ENCODE measurements at places on chromosomes 2 and 18.

GRCh38 chr2:7707723-7708122 is 790.5 kb downstream of the RNF144A start:
- DNase-seq: peak; percentile 74

- peak; percentile 22 for DNase-seq
Measured at GRCh38 chr18:63083020-63083531, 236.5 kb downstream of the BCL2 start.

GRCh38 chr2:154908327-154908726 is 209.8 kb downstream of the KCNJ3 start:
- no peak for DNase-seq

DNA sequence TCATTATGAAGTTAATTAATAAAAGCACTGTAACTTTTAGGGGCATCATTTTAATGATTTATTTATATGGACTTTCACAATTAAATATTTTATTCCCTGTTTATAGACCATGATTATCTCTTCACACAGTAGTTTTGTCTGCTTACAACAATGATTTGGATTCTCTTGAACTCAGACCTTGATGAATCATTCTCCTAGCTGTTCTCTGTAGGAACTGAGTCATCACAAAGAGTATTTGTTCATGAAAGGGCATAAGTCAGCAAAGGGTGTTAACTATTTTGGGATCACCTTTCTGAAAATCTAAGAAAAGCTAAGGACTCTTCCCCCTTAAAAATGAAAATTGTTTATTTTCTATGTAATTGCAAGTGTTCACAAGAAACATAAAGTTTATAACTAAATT is 461.1 kb upstream of the UBE2E3 start:
- DNase-seq: no peak

GRCh38 chr2:14952400-14952963 is 320.0 kb downstream of the LRATD1 start:
- DNase-seq: no peak

- no peak for DNase-seq
Measured at GRCh38 chr2:191169456-191170300, 18.9 kb upstream of the STAT4 start.

DNA sequence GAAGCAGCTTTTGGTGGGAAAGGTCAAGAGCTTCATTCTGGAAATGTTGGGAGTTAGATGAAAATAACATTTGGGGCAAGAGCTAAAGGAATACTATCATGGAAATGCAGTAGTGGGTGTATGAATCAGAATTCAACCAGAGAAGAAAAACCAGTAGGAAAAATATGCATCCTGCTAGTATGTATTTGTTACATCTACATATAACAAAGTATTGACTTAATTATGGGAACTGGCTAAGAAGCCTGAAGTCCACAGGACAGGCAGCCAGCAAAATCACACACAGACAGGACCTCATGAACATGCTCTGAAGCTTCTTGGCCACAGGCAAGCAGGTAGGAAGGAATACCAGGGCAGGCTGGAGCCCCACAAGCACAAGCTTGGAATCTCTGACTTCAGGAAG is 185.8 kb downstream of the FBXO15 start:
- no peak for DNase-seq

DNA sequence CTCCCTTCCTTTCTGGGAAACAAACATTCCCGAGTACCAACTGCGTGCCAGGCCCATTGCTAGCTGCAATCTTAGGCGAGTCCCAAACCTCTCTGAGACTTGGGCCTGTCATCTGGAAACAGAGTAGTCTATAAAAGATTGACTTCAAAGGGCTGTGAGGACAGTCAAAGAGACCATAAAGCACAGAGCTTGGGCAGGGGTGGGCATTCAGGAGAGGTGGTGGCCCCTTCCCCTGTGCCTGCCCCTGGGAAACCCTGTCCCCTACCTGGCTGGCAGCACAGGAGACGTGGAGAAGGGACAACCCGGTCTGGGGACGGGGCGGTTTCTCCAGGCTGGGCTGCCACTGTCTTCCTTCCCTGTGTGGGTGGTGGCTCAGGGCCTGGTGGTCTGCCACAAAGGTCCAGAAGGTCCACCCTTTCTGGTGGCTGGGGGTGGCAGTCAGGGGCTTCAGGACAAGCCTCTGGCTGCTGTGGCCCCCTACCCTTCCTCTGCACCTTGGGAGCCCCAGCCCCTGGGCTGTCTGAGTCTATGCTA is 33.9 kb upstream of the FOSL2 start:
- no peak for DNase-seq

DNA sequence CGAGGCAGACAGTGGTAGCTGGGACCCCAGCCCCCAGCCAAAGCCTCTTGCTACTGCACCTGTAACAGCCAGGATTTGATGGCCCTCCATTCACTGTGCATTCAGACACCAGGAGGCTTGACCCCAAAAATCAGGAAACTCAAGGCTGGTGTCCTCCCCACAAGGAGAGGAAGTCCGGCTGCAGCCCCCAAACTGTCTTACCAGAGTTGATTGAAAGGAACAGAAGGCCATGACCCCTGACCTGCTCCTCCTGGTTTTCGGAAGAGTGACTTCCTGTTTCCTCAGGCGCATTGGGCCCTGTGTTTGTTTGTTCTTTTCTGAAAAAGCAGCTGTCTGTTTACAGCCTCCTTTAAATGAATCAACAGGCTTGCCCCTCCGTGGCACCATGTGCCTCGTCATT is 111.6 kb downstream of the RNF144A start:
- DNase-seq: no peak

- no peak for DNase-seq
Measured at GRCh38 chr2:189142893-189143759, 36.4 kb downstream of the COL5A2 start.

DNA sequence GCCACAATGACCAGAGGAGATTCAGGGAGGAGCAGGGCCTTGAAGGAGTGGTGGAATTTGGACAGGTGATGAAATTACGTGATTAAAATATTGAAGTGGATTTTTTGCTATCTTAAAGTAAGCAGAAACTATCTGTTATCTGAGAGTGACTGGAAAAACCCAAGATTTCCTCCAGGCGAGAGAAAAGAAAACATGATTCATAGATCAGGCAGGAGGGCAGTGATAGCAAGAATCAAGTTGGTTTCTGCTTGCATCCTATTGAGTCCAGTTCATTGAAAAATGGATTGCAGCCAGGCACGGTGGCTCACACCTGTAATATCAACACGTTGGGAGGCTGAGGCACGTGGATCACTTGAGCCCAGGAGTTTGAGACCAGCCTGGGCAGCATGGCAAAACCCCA is 127.8 kb downstream of the NXPH2 start:
- DNase-seq: no peak

DNA sequence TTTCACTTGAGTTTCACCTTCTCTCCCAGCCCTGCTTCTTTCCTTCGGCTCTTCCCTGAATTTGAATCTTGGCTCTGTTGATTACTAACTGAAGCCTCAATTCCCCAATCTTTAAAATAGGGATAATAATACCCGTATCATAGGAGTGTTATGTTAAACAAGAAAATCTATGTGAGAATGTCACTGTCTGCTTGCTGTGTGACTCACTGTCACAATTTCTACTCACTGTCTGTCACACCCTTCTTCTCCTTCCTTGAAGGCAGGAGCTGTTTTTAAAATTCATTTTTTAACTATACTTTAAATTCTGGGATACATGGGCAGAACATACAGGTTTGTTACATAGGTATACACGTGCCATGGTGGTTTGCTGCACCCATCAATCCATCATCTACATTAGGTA is 141.6 kb upstream of the CXCR4 start:
- no peak for DNase-seq

DNA sequence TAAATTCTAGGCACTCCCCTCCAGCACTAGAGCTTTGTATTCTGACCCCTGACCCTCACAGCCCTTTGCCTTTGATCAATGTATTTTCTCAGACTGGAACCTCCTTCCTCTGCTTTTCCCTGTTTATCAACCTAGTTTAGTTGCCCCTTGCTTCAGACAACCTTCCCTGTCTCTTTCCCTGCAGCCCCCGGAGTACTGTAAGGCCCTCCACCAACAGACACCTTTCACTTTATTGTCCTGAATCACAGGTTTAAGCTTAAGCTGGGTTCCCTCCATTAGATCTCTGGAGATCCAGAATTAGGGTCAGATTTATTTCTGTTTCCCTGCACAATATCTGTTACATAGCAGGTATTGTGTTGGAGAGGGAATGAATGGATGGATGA is 140.2 kb downstream of the DDX1 start:
- no peak for DNase-seq

DNA sequence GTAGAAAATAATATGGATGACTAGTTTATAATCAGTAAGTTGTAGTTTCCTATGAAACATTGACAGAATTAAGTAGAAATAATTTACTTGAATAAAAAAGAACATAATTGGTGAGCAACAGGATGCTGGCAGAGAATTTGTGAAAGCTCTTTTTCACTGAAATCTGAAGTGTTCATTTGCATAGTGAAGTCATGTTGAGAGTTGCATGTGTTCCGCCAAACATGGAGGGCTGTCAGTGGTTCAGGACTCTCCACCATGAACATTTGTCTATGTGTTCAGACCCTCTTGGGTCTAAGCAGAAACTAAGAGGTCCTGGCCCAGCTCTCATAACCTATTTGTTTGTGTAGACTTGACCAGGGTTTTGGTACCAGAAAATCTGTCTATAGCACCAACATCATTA is 182.5 kb upstream of the LINC00305 start:
- no peak for DNase-seq

Measured in fibroblast of skin of scalp (primary cell).